ENCODE measurements at places on chromosomes 2 and 18.

DNA sequence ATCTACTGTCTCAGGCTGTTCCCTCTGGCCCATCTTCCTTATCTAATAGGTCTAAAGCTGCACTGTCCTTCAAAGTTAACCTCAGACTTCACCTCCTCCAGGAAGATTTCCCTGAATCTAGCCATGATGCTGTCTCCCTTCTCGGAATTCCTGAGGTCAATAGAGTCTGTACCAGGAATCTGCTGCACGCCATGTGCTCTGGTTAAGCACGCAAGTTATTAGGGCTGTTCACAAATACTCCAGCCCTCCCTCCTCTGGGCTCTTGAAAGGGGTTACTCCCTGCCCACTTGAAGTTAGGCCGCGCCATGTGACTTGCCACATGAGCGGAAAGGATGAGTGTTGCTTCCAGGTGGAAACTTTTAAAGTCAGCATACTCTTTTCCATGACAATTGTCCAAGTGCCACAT lies 43.6 kb downstream of the MCFD2 start:
- no peak for DNase-seq

- no peak for DNase-seq
Measured at GRCh38 chr18:36099311-36099710, 29.8 kb downstream of the SLC39A6 start.

DNA sequence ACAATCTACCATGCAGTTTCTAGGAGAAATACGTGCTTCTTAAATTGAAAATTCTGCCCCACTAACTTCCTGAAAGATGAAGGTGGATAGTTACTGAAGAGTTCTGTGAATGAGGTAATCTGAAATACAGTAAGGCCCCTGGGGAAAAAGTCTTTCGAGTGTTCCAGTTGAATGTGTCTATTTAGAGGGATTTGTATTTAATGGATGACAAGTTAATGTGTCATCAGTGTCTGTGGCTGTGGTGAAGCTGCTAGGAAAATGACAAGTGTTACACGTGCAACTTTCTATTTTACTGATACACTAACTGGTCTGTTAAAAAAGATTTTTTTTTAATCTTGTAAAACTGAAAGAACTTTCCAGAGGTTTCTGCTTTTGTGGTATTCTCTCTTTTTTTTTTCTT lies 384.6 kb downstream of the STK39 start:
- no peak for DNase-seq

- DNase-seq = no peak
Measured at GRCh38 chr18:73136134-73136533, 268.3 kb upstream of the NETO1 start.

- no peak for DNase-seq
Measured at GRCh38 chr2:203972066-203972465, 35.5 kb downstream of the ICOS start.

DNA sequence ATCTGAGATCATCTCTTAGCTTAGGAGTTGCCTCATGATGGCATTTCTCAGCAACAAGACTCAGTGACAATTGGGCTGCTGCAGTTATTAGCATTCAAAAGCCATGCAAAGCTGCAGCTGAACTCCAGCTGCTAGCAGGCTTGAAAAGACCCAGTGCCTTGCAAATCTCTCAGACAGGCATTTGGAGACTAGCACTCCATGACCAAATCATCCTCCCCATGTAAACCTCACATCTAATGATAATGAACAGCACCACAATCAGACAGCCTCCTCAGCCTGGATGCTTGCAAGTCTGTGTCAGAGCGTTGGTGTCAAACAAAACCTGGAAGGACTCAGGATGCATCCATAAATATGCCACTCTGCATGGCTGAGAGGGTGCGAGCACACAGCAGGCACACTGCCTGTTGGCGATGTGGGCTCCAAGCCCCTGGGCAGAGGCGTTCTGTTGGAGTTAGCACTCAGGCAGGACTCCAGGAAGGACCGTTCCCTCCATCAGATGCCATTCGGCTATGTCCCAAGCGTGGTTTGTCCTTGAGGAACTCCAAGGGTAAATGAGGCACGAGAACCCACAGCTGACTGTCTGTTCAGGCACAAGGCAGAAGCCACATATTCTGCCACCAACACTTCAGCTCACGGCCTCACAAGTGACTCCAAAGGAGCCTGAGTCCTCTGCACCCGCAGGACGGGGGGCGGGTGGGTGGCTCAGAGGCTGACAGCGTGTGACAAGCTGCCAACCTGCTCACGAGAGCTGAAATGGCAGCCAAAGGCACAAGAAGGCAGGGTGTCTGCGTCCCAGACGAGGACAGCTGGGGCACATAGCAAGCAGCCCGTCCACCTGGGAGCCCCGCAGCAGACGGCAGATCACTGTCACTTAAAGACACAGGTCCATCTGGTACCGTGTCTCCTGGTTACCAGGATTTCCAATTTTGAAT lies 183.8 kb downstream of the MYT1L start:
- DNase-seq = no peak

- no peak for DNase-seq
Measured at GRCh38 chr2:198371921-198372543, 567.6 kb downstream of the PLCL1 start.

- no peak for DNase-seq
Measured at GRCh38 chr2:37469126-37469525, 124.7 kb downstream of the QPCT start.

GRCh38 chr2:97646977-97647376 lies 1.1 kb downstream of the COX5B start:
- no peak for DNase-seq

GRCh38 chr2:160737247-160737646 lies 243.6 kb upstream of the RBMS1 start:
- no peak for DNase-seq

DNA sequence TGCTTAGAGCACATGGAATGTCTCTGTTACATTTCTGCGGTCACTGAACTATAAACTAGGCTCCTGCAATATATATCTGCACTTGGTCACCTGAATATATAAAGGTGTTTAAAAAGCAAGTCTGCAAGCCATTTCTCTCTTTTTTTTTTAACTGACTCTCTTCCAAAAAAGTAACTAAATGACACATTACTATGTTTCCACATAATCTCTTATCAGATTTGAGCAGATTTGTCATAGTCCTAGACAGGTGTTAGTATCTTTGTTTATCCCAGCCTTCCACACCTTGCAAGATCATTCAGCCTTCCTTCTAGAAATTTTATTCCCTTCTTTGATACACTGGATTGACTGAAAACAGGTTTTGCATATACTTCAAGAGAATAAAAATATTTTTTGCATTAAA lies 86.7 kb upstream of the KLF7 start:
- no peak for DNase-seq

DNA sequence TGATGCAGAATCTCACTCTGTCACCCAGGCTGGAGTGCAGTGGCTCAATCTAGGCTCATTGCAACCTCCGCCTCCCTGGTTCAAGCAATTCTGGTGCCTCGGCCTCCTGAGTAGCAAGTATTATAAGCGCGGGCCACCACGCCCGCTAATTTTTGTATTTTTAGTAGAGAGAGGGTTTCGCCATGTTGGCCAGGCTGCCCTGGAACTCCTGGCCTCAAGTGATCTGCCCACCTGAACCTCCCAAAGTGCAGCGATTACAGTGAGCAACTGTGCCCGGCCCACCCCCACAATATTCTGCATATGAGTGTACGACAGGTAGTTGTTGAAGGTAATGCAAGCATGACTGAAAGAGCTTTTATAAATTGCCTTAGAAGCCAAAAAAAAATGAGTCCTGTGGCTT lies 1.2 kb downstream of the WDR75 start:
- DNase-seq = no peak

GRCh38 chr2:16198166-16198912 lies 258.0 kb downstream of the MYCN start:
- no peak for DNase-seq

GRCh38 chr18:63606526-63606925 lies 19.4 kb downstream of the SERPINB13 start:
- no peak for DNase-seq

DNA sequence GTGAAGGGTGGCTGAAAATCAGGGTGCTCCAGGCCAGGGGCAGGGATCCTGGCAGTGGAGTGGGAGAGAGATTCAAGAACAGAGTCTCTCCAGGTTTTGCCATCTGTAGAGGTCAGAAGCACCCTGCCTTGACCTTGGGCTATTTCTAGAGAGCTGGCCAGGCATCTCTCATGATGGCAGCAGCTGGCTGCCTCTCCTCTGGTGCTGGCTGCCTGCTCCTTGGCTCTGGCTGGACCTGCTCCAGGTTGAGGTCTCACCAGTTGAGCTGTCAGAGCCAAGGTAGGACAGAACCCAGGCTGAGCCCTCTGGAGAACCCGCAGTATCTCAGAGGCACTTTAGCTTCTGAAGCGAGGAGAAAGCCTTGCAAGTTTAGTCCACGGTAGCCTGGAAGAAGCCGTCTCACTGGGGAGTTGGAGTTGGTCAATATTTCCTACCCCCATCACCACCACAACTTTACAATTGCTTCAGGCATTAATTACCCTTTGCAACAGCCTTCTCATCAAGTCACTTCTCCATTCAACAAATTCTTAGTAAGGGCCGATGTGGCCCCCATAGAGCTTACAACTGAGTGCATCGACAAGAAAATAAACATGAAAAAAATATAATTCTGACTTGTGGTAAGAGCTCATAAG lies 25.6 kb downstream of the GNLY start:
- no peak for DNase-seq

- DNase-seq = no peak
Measured at GRCh38 chr18:63869374-63869773, 18.1 kb upstream of the SERPINB2 start.

- DNase-seq = no peak
Measured at GRCh38 chr2:110910423-110910822, 178.1 kb downstream of the ACOXL start.

DNA sequence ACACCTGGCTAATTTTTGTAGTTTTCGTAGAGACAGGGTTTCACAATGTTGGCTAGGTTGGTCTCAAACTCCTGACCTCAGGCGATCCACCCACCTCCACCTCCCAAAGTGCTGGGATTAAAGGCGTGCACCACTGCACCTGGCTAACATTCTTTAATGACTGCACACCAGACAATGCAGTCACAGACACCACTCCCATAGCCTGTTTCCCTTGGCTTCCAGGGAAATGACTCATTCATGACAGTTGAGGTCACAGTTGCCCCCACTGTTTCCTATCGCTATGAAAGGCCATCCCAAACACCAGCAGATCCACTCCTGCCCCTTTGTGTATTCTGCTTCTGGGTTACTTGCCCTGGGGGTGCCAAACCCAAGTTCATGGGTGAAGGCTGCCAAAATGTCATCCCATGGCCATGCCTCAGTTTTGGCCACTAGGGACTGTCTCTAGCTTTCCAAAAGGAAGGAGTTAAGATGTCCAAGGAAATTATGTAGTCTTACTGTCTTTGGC lies 8.7 kb downstream of the CHMP1B start:
- DNase-seq = no peak

DNA sequence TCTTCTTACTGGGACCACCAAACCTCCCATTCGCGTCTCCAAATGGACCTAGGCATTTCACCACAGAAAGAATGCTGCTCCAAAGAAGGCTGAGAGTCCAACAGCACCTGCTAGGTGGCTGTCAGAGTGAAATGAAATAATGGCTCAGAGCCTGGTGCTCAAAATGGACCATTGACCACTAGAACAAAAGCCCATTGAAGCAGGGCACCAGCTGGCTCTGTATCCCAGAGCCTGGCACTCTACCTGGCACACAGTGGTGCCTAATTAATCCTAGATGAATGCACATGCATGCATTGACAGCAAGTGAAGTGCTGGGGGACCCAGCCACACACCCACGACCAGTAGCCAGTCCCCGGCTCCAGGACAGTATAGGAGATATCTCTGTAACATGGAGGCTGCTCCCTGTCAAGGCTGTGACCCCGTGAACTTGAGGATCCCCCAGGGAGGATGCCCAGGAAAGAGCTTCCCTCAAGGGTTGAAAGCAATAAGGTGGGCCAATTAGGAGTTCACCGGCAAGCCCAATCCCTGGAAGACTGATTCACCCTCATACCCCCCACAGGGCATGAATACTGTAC lies 261.3 kb downstream of the TNS1 start:
- no peak for DNase-seq

- no peak for DNase-seq
Measured at GRCh38 chr2:18238209-18238608, 322.2 kb downstream of the RDH14 start.

GRCh38 chr2:230680463-230681170 lies 32.0 kb upstream of the CAB39 start:
- DNase-seq = no peak

GRCh38 chr2:201467666-201468065 lies 16.1 kb downstream of the STRADB start:
- DNase-seq = no peak

DNA sequence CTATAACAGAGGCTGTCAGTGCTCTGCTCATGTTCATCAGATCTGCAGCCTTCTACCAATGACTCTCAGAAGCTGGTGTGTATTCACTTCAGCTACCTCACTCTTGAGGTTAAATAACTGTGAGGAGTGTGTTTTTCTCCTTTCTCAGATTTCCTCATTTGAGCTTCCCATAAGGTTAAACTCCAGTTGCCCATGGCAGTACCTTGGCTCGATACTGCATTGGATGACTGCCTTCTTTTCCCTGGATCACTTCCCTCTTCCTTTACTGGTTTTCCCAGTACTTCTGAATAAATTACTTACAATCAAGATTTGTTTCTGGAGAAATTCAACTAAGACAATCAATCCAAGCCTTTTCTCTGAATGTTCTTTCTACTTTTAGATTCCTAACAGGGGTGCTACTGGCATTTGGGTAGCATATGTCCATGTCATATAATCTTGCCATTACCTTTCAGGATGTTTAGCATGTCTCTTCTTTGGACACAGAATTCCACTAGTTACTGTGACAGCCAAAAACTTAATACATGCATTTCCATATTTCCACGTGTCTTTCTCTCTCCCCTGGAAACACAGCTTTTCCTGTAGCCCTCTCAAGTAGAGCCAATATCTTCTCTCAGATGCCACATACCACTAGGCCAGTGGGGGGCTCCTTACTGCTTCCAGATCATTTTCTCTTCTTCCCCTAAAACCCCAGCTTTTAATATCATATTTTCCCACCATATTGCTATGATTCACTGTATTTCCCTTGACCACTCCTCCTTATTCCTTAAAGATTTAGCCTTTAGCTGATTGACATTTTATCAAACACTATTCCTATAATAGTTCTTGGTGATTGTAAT lies 15.0 kb upstream of the SPOPL start:
- no peak for DNase-seq

DNA sequence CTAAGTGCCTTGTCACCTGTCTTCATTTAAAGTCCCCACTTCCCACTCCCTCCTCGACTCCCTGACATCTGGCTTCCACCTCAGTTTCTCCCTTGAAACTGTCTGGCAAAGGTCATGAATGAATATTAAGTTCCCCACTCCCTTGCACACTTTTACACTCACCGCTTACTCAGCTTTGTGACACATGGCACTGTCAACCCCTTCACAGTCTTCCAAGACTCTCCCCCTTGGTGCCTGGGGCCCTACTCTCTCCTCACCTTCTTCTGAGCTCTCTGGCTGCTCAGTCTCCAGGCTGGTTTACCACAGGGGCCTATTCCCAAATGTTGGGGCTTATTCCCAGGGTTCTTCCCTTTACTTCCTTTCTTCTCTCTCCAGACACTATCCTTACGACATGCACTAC lies 17.9 kb upstream of the PTPN4 start:
- DNase-seq = no peak

- no peak for DNase-seq
Measured at GRCh38 chr18:28412521-28412920, 235.6 kb upstream of the CDH2 start.

- DNase-seq = no peak
Measured at GRCh38 chr2:86078774-86079545, 26.7 kb downstream of the POLR1A start.

- no peak for DNase-seq
Measured at GRCh38 chr2:102540882-102541281, 67.9 kb downstream of the SLC9A4 start.

- no peak for DNase-seq
Measured at GRCh38 chr2:233492751-233493150, 73.8 kb downstream of the USP40 start.

GRCh38 chr2:80403081-80403480 lies 98.5 kb upstream of the LRRTM1 start:
- DNase-seq = no peak

Measured in stimulated activated CD8-positive, alpha-beta memory T cell treated with anti-CD3 and anti-CD28 coated beads, Interleukin-4, amount 100 ng/mL, for 1 hour (primary cell).